ENCODE measurements at places on chromosomes 12 and 14.

DNA sequence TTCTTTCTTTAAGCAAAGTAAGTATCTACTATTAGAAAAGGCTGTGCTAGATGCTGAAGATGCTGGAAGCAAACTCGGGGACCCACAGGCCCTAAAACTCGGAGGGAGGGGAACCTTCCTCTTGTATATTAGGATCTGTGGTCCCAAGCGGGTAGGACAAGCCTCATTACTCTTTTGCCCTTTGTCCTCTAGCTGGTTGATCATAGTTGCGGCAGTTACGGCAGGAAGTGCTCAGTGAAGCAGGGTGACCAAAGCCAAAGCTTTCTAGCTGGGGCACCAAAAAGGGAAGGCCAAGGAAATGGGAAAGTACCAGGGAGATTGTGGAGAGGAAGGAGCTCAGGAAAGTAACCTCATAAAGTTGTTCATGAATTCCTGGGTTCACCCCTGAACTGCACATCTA is 76.3 kb downstream of the SCFD1 start:
- DNase-seq: no peak

- DNase-seq: no peak
Measured at GRCh38 chr12:116194935-116195431, 82.5 kb downstream of the MED13L start.

- DNase-seq: no peak
Measured at GRCh38 chr12:46451276-46452021, 78.9 kb upstream of the SLC38A2 start.

DNA sequence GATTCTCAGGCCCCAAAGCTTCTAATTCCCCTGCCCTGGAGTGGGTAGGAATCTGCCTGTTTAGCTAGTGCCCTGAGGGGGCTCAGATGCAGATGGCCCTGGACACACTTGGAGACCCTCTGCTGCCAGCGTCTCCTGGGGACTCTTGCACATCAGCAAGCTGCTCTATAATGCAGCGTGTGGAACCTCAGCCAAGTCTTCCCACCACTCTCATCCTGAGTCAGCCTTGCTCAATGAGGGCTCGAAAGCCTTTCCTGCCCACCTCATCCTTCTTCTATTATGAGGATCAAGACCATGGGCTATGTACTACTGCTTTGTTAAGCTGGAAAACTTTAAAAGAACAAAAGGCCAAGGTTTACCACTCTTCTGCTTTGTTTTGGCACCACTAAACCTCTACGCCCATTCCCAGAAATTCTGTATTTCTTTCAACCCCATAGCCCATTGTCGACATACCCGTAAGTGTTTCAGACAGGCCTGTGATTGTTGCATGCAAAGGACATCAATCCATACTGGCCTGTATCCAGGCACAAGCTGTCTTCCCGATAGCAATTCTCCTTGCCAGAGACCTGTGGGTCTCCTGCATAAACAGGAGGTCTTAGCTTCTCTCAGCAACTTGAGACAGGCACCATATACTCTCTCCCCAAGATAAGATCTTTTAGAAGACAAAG is 246.9 kb downstream of the DPF3 start:
- peak; percentile 35 for DNase-seq

DNA sequence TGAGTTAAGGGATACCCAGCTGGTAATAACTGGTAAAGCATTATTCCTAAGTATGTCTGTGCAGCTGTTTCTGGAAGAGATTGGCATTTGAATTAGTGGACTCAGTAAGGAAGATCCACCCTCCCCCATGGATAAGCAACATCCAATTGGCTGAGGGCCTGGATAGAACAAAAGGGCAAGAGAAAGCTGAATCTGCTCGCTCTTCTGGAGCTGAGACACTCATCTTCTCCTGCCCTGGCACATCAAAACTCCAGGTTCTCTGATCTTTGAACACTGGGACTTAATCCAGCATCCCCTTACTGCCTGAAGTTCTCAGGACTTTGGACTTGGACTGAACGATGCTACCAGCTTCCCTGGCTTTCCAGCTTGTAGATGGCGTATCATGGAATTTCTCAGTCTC is 63.1 kb upstream of the CNOT2 start:
- DNase-seq: no peak

- DNase-seq: no peak
Measured at GRCh38 chr14:74347097-74347794, 1.0 kb upstream of the VRTN start.

DNA sequence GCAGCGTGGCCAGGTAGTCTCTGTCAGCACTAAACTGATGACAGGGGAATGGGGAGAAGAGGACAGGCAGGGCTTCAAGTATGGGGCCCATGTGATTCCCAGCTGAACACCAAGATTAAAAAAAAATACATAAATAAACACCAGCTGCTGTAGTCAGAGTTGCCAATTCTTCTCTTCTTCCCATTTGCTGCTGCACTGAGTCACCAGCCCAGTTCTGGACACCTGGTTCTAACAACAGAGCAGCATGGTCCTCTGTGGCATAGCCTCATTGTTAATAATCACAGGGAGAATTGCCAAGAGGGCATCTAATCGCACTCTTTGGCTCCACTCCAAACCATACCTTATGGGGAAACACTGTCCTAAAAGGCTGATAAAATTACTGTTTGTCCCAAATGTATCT is 15.1 kb downstream of the PPM1H start:
- DNase-seq: no peak

DNA sequence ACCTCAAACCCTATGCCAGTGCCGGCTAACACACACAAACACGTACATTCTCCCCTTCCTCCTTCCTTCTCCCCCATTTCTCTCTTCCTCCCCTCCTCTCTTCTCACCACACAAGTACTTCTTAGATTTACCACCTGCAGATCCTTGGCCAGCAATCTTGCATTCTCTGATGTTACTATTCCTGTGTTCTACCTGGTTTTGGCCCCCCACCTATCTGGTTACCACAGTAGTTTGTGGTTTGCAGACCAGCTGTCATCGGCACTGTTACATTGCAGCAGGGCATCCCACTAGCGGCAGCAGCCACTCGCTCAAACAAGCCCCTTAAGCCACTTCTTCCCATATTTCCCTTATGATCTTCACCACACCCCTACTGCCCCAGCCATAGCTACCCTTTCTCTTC is 3.9 kb downstream of the ABHD4 start:
- no peak for DNase-seq

DNA sequence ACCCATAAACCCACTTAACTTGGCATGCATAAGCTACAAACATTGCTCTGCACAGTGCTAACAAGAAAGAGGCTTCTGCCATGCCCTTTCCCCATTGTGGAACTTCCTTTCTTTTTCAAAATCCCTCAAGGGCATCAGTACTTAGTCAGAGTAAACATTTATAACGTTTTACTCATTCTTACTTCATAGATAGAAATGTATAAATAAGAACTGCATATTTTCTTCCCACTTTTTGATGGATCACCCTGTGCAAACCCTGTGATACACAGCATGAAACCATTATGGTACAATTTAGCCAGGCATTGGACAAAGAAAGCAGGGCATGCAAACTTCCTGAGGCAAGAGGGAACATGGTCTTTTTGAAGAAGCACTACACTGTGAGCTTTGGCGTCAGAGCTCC is 113.8 kb upstream of the FOXG1 start:
- DNase-seq: no peak

GRCh38 chr14:58356268-58356667 is 39.5 kb upstream of the TOMM20L start:
- DNase-seq: no peak

DNA sequence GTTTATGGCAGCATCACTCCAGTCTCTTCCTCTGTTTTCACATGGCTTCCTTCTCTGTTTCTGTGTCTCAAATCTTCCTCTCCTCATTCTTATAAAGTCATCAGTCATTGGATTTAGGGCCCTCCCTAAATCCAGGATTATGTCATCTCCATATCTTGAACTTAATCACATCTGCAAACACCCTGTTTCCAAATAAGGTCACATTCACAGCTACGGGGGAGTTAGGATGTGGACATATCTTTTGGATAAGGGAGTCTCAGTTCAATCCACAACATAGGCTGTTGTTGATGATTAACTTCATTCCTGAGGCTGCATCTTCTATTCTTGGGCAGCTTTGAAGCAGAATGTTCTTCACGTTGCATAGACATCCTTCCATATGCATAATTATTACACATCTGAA is 40.3 kb upstream of the NTF3 start:
- DNase-seq: peak; percentile 1

DNA sequence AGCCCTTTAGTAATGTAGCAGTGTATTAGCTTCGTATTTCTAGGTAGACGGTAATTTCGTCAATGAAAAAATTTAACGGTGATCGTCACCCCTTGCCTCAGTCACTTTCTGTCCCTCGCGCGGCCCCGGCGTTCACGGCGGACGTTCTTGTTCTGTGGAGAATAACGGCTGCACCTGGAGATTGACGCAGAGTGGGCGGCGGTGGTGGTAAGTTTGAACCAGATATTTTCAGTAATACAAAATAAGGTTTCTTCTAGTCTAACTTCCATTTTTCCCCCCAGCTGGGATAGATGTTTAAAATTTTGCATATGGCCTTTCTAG is 341 bp downstream of the ZNF10 start:
- DNase-seq: no peak

DNA sequence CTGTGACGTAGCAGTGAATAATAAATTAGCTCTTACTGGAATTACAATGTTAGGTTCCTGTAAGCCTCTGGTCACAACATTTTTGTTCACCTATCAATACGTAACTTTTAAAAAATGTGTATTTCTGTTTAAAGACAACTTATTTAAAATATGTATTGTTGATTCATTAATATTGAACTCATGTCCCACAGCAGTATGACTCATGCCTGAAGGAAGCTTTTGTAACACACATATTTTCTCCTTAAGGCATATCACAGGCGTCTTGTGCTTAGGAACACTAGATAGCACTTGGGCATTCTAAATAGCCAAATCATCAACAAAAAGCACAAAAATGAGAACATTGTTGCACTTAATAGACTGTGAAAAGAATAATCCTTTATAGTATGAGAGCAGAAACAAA is 92.5 kb downstream of the GPHN start:
- DNase-seq: no peak

DNA sequence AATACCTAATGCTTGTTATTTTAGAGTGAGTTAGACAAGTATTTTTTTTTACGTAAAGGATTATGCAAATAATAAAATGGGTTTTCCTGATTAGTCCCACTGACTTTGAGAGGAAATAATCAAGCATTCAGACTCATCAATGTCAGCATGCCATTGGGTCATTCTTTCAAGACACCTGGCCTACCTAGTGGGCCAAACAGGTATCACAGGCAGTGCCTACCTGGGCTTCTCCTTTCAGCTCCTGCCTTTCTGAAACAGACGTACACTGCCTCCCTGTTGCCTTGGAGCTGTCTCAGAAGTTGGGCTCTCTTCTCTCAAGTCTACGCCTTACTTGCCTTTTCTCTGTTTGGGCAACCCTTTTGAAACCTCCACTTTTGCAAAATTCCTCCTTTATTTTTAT is 545.6 kb downstream of the SNAPC1 start:
- DNase-seq: no peak

- DNase-seq: no peak
Measured at GRCh38 chr12:43893670-43894069, 57.8 kb downstream of the TMEM117 start.

GRCh38 chr14:35963209-35963608 is 137.1 kb downstream of the BRMS1L start:
- DNase-seq: no peak

GRCh38 chr14:90607141-90607540 is 209.1 kb downstream of the TTC7B start:
- no peak for DNase-seq

- peak; percentile 31 for DNase-seq
Measured at GRCh38 chr14:102696332-102696731, 80.9 kb upstream of the TRAF3 start.

GRCh38 chr12:45077251-45077650 is 26.4 kb upstream of the DBX2 start:
- no peak for DNase-seq

DNA sequence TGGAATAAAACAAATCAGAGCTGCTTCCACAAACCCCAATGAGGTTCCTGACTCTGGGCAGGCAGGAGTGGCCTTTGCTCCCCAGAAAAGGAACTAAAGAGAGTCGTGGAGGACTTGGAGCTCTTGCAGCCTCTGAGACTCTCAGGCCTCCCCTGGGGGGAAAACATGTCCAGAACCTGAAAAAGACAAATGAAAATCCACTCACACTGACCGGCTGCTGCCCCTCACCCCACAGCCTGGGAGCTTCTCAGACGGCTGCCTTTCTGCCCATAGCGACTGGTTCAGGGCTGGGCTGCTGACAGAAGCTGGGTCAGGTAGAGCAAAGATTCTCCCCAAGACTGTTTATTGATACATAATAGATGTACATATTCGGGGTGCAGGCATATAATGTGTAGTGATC is 356.0 kb downstream of the ADGRD1 start:
- peak; percentile 45 for DNase-seq

DNA sequence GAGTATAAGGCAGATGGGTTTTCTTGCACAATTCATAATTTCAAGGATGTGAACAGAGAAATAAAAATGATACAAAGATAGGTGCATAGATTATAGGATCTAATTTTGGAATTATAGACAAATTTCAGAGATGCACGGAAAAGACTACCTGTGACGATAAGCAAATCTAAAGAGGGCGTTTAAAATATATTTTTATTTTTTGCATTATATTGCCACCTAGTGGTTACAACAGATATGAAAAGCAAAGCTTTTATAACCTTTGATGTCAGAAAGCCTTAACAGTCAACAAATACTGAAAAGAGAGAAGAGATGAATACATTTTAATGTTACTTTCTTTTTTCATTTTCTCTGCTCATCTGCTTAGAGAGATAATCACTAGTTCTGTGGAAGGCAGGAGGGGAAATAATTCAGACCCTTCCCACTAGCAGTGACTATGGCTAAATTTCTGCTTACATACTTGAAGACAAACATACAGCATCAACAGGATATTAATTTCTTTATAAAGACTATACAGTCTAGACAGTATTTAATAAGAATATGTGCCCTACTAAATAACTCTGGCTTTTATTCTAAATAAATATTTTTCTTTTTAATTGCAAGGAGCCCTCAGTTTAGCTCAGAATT is 46.3 kb downstream of the NTS start:
- no peak for DNase-seq

DNA sequence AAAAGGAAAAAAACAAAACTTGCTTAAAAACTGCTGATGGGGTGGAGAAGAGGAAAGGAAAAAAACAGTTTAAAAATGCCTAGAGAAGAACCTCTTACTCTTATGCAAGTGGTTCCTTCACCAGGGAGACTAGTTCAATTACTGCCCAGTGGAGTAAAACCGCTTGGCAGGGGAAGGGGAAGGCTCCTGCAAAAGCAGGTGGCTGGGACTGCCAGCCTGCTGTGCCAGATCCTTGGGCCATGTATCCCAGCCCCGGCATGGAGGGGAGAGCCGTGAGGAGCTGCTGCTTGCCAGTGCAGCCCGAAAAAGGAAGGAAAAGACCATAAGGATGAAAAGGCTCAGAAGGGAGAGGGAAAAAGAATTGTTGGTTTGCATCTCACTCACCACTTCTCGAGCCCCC is 123.0 kb downstream of the FSCB start:
- DNase-seq: no peak

DNA sequence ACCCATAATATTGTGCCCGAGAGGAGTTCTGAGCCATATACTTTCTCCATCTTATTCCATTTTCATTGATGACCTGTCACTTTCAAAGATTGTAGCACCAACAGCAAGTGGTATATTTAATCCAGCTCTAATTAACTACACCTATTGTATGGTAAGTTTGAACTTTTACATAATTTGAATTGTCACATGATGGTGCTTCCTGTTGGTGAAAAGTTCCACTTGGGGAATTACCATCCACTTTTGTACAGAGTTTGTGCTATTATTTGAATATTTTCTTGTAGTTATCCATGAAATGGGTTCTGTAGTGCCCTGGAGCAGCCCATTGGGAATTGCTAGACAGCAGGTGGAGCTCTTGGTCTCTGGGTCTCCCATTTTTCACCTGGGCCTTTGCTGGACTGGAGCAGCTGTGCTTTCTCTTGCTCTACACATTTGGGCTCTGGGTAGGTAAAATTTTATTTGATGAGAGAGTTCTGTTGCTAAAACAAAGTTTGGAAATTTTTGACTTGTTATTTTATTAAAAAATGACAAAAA is 3.0 kb downstream of the SMCO3 start:
- DNase-seq: peak; percentile 79

Measured in islet precursor cell (in vitro differentiated cells).